K562 (cell line): ENCODE measurements at places on chromosomes 1 and 21.
A peak's percentile ranks its signal among the peaks of the same experiment; 100 is the strongest.

DNA sequence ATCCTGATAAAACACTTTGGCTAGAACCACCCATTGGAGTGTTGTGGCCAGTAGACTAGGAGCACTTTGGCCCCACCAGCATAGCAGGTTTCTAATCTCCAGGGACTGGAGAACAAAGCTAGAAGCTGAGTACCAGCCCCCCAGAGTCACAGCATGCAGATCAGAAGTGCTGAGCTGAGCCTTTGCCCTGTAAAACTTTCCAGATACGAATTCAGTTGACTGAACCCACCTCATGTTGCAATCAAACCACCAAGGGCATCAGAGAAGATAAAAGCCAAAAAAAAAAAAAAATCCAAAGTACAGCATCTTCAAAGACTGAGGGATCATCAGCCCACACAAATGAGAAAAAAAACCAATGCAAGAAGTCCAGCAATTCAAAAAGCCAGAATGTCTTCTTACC is 8.7 kb upstream of the CD53 start:
- DNase-seq = no peak

GRCh38 chr1:183630748-183631147 is 4.8 kb downstream of the ARPC5 start:
- DNase-seq = no peak

- DNase-seq = no peak
Observed at GRCh38 chr1:64197076-64197475, 6.3 kb upstream of the UBE2U start.

GRCh38 chr1:88774151-88774556 is 90.1 kb downstream of the PKN2 start:
- no peak for DNase-seq

GRCh38 chr1:23777979-23778814 is at the start of gene PITHD1:
TSS of gene PITHD1 (plus strand) at chr1:23778418. CDS start at chr1:23778516, 98 bp downstream.
- peak; percentile 98 for DNase-seq

DNA sequence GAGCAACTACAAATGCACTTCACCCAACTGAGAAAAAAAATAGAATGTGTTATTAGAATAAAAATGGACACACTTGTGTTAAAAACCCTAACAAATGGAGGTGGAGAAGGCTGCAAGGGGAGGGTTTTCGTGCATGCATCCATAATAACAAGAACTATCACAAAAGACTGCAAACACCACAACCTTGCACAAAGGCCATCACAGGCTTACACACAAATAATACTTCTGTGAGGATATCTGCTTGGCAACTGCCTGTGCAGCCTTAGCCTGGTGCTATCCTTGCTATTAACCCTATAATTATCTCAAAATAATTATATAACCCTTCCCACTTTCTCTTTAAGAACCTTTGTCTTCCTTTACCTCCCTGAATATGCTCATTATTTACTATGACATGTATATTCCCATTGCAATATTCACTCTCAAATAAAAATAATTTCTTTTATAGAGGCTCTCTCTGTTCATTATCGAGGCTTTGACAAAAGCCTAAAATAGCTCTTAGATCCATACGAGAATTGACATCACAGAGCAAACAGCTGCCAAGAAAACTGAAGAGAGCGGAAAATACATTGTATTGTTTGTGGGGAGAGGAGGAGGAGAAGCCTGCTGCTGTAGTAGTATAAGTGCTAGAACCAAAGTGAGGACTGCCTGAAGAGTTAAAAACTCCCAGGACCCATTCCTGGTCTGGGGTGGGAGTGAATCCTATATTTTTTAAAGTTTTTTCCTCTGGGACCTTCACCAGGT is 1768.7 kb downstream of the BRINP3 start:
- DNase-seq = no peak

DNA sequence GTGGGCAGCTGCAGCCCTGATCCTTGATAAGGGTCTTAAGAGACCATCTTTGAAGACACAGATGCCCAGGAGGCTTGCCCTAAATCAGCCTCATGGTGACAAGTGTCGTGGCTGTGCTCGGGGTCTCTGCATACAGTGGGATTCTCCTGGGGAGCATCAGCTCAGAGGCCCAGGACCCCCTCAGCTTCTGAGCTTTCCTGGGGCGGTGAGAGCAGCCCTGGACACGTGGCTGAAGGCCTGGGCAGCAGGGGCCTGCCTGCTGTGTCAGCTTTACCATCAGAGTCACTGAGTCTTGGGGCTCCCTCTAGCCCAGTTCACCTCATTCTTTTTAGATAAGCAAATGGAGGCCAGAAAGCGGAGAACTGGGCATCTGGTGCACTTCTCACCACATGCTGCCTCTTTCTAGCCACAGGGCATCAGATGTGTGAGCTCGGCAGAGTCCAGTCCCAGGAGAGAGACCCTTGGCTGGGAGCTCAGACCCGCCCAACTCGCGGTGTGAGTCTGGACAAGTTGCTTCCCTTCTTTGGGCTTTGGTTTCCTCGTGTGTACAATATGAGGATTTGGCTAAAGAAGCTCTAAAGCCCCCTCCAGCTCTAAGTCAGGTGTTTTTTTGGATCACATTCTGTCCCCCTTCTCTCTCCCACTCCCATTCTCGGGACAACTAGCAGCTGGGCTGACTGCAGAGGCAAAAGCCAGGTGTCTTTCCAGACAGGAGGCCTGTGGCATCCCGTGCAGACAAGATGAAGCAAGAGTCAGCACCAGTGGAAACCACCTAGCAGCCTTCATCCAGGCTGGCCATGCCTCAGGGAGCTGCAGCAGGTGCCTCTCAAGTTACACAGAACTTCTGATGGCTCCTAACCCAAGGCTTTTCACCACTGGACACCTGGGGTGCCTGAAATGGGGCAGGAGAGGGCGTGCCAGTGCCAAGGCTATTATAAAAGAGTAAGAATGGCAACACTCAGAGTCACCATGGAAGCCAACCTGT is 119.1 kb downstream of the KCNN3 start:
- no peak for DNase-seq

DNA sequence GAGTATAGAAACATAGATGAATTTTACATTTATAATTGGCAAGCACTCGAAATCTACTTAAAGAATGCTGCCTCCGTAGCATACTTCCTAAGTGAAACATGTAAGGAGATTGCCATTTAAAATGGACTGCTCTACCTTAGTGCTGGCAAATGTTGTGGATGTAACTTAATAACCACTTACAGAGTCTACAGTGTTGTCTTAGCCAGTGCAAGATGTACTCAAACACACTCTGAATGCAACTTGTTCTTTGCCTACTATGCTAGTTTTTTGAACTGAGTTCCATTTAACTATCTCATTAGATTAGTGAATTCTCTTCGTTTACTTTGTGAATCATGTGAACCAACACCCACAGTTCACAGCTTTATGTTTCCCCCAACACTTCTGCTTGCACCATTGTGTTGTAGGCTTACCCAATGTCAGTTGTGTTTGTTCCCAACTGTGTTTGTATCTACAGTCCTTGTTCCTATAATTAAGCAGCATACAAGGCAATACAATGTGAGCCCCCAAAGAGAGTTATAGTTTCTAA is 345.5 kb upstream of the LYPLAL1 start:
- DNase-seq = no peak

DNA sequence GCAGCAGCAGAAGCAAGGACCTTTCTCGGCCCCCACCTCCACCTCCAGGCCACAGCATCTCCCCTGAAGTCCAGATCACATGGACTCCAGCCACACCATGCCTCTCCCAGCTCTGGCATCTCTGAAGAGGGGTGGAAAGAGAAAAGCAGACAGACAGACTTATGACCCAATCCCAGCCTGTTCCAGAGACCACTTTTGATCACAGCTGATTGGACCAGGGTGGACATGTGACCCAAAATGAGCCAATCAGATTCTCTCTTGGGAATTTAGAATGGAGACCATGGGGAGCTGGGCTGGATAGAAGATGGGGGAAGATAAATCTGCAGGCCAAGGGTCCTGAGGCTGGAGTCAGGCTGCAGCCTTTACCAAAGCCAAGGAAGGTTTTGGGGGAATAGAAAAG is 16.4 kb downstream of the HTR1D start:
- peak; percentile 67 for DNase-seq
